ENCODE measurements at places on chromosomes 1 and 21.

GRCh38 chr1:35080171-35080854 is 1.1 kb downstream of the ZMYM1 start:
- no peak for DNase-seq

- DNase-seq, result no peak
These were observed 6.0 kb upstream of the VASH2 start for GRCh38 chr1:212944229-212944901.

DNA sequence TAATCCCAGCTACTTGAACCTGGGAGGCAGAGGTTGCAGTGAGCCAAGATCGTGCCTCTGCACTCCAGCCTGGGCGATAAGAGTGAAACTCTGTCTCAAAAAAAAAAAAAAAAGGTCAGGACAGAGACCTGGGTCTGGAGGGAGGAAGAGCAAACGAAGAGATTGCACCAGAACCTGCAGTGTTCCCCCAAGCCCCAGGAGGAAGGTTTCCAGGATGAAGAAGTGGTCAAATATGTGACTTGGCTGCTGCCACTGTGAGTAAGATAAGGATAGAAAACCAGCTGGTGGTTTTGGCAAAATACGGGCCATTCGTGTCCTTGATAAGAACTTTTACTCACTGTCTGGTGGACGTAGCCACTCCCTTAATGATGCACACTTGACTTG is 42.2 kb downstream of the CLDN14 start:
- DNase-seq, result no peak

GRCh38 chr1:53987880-53988279 is 30.1 kb downstream of the LDLRAD1 start:
- no peak for DNase-seq

GRCh38 chr1:21152423-21153100 is 24.1 kb downstream of the EIF4G3 start:
- DNase-seq, result no peak

DNA sequence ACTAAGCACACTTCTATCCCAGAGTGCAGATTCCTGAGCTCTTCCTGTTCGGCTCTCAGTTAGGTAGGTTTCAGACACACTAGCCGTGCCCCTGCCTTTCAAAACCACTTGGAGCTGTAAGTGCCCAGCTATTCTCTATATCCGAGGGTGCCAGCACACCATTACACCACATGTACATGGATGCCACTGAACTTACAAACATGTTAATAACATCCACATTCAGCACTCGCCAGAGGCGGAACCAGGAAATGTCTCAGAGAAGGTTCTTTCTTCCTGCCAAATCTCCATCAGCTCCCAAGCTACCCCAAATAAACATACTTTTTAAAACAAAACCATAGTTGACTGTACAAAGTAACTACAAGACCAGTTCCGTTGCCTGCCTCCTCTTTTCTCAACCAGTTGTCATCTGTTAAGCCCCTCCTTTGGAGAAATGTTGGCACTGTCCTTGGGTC is 78.4 kb upstream of the CTTNBP2NL start:
- no peak for DNase-seq

Data from smooth muscle cell of the brain vasculature (primary cell).